ENCODE measurements at places on chromosomes 1 and 21. TPM values are rescaled to one million over a fixed set of nuclear protein-coding genes. Genes with fewer than 3 reads are reported as not detected.
A peak's percentile ranks its signal among the peaks of the same experiment; 100 is the strongest.

The ZNF683 gene
- total RNA-seq: not detected

The CBR3 gene
- total RNA-seq: 56.3 TPM

- no peaks in the 10 kb centered on the region for H3K36me3 ChIP-seq
- H3K4me1 ChIP-seq: peaks cover 16% of the 10 kb centered on the region
- H3K27ac ChIP-seq: no peak overlapping the region
- H3K27me3 ChIP-seq: no peaks in the 10 kb centered on the region
- H3K4me3 ChIP-seq: no peak overlapping the region
Measured at GRCh38 chr1:84949664-84950063, 47.2 kb downstream of the MCOLN2 start.

The DONSON gene
- total RNA-seq: 29.2 TPM

The SPRR3 gene
- not detected for total RNA-seq

DNA sequence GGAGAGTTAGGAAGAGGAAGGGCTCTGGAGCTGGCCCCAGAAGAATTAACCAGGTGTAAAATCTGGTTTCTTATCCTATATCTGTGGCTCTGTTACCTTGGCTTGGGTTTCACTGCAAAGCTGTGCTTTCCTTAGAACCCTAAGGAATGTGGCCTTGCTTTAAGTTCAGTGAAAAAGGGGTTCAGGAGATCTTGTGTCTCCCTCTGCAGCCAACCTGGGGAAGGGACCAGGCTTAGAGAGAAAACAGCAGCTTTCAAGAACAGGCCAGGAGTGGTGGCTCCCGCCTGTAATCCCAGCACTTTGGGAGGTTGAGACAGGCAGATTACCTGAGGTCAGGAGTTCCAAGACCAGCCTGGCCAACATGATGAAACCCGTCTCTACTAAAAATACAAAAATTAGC, 16.1 kb upstream of the MYCL start:
- no peaks in the 10 kb centered on the region for H3K36me3 ChIP-seq
- H3K4me3 ChIP-seq: no peak overlapping the region
- H3K4me1 ChIP-seq: no peaks in the 10 kb centered on the region
- no peak for DNase-seq

GRCh38 chr1:1573843-1574720, 581 bp downstream of the SSU72 start:
- peaks cover 24% of the 10 kb centered on the region for H3K36me3 ChIP-seq
- H3K27me3 ChIP-seq: no peaks in the 10 kb centered on the region
- peaks cover 17% of the 10 kb centered on the region for H3K4me1 ChIP-seq
- H3K27ac ChIP-seq: peak overlapping the region; percentile 83

- no peaks in the 10 kb centered on the region for H3K36me3 ChIP-seq
- no peak overlapping the region for H3K4me3 ChIP-seq
- DNase-seq: no peak
- no peak overlapping the region for H3K27ac ChIP-seq
- H3K27me3 ChIP-seq: no peaks in the 10 kb centered on the region
- no peaks in the 10 kb centered on the region for H3K4me1 ChIP-seq
Measured at GRCh38 chr1:236123563-236123962, 18.8 kb upstream of the GPR137B start.

DNA sequence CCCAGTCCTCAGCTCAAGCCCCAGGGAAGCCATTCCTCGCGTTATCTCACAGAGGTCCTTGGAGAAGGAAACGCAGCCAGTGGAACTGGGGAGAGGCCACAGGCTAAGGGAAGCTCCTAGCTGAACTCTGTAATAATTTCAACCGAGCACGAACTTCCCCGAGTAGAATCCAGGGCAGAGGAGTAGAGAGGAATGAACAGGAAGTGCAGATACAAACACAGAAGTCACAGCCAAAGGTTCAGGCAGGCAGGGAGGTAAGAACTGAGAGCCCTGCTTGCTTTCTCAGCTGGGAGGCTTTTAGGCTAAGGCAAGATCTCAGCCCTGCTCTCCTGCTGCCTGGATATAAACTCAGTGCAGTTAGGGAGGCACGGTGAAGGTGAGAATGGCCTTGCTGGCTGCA, 23.7 kb downstream of the WARS2 start:
- H3K4me3 ChIP-seq: no peak overlapping the region
- no peak for DNase-seq
- H3K4me1 ChIP-seq: no peaks in the 10 kb centered on the region
- H3K36me3 ChIP-seq: no peaks in the 10 kb centered on the region
- H3K27me3 ChIP-seq: no peaks in the 10 kb centered on the region

- H3K27me3 ChIP-seq: peaks cover 55% of the 10 kb centered on the region
- DNase-seq: no peak
- H3K36me3 ChIP-seq: no peaks in the 10 kb centered on the region
Measured at GRCh38 chr1:38512789-38513188, 346.8 kb downstream of the RRAGC start.

DNA sequence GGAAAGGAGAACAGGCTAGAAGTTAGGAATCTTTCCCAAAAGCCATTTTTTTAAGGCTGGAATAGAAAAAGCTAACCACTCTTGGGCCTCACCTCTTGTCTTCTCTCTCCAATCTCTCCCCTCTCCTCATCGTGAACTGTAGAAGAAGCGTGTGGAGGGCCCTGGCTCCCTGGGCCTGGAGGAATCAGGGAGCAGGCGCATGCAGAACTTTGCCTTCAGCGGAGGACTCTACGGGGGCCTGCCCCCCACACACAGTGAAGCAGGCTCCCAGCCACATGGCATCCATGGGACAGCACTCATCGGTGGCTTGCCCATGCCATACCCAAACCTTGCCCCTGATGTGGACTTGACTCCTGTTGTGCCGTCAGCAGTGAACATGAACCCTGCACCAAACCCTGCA, 19.4 kb downstream of the PPP1R8 start:
- no peaks in the 10 kb centered on the region for H3K27me3 ChIP-seq
- DNase-seq: no peak
- no peaks in the 10 kb centered on the region for H3K4me1 ChIP-seq
- no peak overlapping the region for H3K4me3 ChIP-seq

DNA sequence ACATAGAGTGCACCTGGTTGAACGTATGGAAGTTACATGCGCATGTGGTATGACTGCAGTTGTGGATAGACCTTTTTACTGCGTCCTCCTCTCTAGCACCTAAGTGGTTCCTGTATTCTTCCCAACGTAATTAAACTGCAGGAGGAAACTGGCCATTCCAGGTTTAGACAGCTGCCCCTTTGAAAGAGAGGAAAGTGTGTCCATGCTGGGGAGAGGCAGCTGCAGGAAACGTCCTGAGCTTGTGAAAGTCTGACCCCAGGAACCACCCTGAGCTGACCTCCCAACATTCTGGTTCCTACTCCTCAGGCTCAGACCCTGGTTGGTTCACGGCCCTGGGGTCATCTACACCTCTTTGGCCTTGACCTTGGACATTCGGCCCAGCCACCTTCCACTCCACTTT, 309.3 kb downstream of the DISC1 start:
- H3K27me3 ChIP-seq: no peaks in the 10 kb centered on the region
- no peak for DNase-seq
- H3K27ac ChIP-seq: no peak overlapping the region
- H3K4me3 ChIP-seq: no peak overlapping the region

The RLF gene
- 15.1 TPM for total RNA-seq

- H3K27me3 ChIP-seq: no peaks in the 10 kb centered on the region
- no peak overlapping the region for H3K27ac ChIP-seq
- no peaks in the 10 kb centered on the region for H3K4me1 ChIP-seq
- H3K4me3 ChIP-seq: no peak overlapping the region
- H3K36me3 ChIP-seq: no peaks in the 10 kb centered on the region
- DNase-seq: no peak
Measured at GRCh38 chr1:246245541-246245940, 261.5 kb downstream of the SMYD3 start.

GRCh38 chr1:68230901-68231626, 1.3 kb downstream of the WLS start:
- H3K27ac ChIP-seq: no peak overlapping the region
- peak overlapping the region; percentile 93 for H3K4me3 ChIP-seq
- H3K27me3 ChIP-seq: no peaks in the 10 kb centered on the region
- no peaks in the 10 kb centered on the region for H3K36me3 ChIP-seq
- peak; percentile 8 for DNase-seq
- peaks cover 25% of the 10 kb centered on the region for H3K4me1 ChIP-seq

The KRTAP19-3 gene
- total RNA-seq: not detected

DNA sequence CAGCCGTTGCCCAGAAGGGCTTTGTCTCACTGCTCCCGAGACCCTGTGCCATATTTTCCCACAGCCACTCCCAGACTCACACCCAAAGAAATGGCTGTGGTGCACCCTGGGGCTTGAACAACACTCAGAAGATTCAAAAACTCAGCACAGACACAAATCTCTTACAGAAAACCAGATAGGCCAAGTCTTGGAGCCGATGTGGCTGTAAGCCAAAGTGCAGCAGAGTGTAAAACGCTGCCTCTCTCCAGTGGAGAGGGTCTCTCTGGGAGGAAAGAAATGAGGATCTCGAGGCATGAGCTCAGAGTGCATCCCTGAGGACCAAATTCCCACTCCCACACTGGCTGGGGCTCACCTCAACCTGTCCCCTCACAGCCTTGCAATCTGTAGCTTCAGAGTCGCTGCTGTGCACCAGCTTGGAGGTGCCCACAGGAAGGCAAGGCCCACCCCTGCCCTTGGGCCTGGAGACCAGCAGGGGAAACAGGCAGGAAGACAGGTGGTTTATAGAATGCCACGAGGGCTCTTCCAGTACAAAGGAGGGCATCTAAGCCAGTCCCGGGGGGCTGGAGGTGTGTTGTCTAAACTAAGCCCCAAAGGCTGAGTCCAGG, 171.3 kb upstream of the AJAP1 start:
- no peak overlapping the region for H3K4me3 ChIP-seq
- 0 out of 2 replicates have a peak, but pooled peaks cover 3% of the 10 kb centered on the region for H3K27me3 ChIP-seq
- H3K27ac ChIP-seq: no peak overlapping the region

GRCh38 chr1:192522673-192523072, 52.9 kb upstream of the RGS1 start:
- no peak overlapping the region for H3K27ac ChIP-seq
- no peaks in the 10 kb centered on the region for H3K36me3 ChIP-seq
- no peak overlapping the region for H3K4me3 ChIP-seq
- no peak for DNase-seq
- no peaks in the 10 kb centered on the region for H3K27me3 ChIP-seq
- H3K4me1 ChIP-seq: peaks cover 1% of the 10 kb centered on the region

DNA sequence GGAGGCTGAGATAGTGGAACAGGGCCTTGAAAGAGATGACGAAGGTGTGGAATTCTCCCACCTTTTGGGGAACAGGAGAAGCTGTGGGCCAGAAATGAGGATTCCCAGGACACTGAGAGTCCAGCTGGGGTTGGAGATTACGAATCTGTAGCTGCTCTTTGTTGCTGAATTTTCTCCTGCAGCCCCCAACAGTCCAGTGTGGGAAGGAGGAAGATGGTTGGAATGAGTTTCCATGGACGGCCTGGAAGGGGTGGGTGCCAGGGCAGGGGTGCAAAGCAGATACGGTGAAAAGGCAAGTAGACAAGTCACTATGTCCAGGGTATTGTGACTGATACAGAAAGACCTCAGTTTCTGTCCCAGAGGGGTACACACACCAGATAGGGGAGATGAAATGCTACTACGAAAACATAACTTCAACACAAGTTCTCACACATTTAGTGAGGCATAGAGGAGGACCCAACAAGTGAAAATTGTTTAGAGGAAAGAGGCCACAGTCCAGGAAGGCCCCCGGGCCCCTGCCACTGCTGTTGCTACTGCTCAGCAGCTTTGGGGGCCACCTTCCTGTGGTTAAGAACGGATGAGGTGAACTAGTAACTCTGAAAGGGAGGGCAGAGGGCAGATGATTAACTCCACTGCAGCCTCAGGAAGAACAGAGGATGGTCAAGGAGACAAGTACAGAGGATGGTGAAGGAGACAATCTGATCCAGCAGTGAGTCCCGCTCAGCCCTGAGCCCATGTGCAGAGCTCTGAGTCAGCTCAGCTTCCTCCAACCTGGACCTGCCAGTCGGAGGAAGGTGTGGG, 7.3 kb downstream of the CD244 start:
- no peak overlapping the region for H3K27ac ChIP-seq
- H3K4me3 ChIP-seq: no peak overlapping the region

The ATAD3A gene
- 243 TPM for total RNA-seq

DNA sequence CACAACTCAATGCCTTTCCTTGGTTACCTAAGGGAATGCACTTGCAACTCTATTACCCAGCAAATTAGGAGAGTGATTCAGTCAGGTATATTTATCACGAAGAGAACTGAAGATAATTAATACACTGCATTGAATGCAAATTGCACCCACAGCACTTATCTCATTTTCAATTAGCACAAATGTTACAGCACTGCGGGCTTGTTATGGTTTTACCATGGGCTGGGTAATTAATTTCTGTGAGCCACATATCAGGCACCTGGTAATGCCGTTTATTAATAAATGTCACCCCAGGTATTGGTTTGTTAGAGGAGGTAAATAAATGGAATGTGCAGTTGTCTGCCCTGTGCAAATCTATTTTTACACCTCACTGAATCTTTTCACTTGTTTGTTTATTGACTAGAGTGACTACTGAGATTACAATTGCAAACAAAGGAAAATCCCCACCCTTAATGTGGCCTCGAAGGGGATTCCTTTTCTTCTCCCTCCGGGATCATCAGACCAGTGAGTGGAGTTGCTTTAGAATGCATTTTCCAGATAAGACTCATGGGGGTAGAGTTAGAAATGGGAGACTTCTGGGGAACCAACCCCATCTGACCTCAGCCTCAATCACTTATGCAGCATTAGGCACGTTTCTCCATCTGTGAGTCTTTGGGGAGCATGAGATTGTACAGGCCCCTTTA, 269.3 kb downstream of the RPS6KC1 start:
- no peak for DNase-seq
- H3K27ac ChIP-seq: no peak overlapping the region
- peaks cover 24% of the 10 kb centered on the region for H3K27me3 ChIP-seq
- H3K36me3 ChIP-seq: no peaks in the 10 kb centered on the region

- no peak for DNase-seq
- peaks cover 43% of the 10 kb centered on the region for H3K27me3 ChIP-seq
- H3K27ac ChIP-seq: no peak overlapping the region
- H3K36me3 ChIP-seq: no peaks in the 10 kb centered on the region
Measured at GRCh38 chr1:112250892-112251291, 145.1 kb upstream of the CTTNBP2NL start.

DNA sequence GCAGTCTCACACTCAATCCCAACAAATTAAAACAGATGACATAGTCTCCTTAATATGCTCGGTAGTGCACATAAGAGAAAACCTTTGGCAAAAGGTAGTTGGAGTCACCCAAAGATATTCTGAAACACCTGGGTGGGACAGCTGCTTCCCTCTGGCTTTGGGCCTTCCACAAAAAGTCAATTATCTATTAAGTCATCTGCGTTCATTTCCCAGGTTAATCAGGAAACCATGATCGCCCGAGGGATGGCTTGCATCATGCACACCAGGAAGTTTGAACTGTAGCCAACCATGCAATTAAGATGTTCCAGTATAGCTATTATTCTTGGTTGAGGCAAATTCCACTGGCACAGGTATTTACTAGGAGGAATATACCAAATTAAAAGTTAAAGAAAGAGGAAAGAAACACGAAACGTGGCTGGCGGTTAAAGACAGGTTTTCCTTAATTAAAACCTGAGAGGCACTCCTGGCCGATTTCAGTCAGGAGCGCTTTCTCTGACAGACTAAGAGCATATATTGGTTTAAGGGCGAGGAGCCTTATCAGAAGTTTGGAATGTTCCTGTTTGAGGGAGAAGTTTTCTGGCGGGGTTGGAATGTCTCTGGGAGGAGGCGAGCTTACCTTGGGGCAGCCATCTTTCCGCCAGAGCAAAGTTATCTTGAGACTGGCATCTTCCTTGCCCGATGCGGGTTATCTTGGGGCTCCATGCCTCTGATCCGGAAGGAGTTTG, 19.9 kb downstream of the CLDN17 start:
- peak overlapping the region; percentile 74 for H3K27ac ChIP-seq
- no peaks in the 10 kb centered on the region for H3K27me3 ChIP-seq

GRCh38 chr1:184803180-184803492, 48.5 kb upstream of the EDEM3 start:
- H3K4me3 ChIP-seq: no peak overlapping the region
- H3K27ac ChIP-seq: peak overlapping the region; percentile 73
- H3K36me3 ChIP-seq: no peaks in the 10 kb centered on the region
- no peaks in the 10 kb centered on the region for H3K27me3 ChIP-seq
- no peak for DNase-seq
